ENCODE measurements at places on chromosomes 6 and 20. TPM values are rescaled to one million over a fixed set of nuclear protein-coding genes. Genes with fewer than 3 reads are reported as not detected.
A peak's percentile ranks its signal among the peaks of the same experiment; 100 is the strongest.

DNA sequence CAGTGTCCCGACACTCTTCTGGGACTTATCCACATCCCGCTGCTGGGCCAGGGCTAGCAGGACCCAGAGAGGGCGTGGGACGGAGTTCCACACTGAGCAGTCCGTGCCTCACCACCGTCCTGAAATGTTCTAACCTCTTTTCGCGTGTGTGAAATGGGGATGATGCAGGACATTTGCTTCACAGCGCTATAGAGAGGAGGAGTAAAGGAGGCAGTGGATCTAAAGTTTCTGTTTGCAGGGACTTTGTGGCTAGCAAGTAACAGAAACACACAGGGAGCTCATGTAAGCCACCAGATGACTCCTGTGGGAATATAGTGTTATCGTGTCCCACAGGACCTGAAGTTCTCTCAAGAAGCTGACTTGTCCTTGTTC is 634 bp downstream of the ITPA start:
- DNase-seq = no peak

DNA sequence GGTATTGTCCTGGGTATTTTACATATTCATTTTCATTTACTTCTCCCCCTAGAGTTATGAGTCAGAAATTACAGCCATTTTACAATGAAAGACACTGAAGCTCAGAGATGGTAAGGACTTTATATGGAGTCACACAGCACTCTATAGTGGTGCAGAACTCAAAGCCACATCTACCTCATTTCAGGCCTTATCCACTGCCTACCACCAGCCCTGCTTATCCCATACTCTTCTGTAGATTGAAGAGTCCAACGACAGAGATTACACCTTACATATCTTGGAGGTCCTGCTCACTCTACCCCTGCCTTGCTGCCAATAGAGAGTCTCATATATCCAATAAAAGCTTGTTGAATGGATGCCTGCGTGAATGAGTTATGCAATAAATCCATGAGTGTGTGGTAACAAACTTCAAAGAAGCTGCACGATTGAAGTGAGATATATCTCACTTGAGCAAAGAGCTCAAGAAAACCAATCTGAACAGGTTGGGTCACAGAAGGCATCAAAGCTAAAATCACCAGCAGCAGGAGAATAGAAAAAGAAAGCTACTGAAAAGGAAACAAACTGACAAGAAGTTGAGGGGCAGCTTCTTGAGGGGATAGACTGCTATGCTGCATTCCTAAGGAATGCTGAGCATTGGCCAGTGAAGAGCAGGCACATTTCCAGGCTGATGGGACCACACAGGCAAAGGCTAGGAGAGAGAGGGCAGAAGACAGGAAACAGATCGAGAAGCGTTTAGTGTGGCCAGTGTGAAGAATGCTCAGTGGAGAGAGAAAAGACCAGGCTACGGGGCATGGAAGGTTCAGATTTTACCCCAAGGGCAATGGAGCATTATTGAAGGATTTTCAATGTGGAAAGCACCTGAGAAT is 585.6 kb downstream of the DHX35 start:
- DNase-seq = no peak

MAFB gene
- 21.2 TPM for total RNA-seq

TEAD3 gene
- total RNA-seq = 27.0 TPM

DNA sequence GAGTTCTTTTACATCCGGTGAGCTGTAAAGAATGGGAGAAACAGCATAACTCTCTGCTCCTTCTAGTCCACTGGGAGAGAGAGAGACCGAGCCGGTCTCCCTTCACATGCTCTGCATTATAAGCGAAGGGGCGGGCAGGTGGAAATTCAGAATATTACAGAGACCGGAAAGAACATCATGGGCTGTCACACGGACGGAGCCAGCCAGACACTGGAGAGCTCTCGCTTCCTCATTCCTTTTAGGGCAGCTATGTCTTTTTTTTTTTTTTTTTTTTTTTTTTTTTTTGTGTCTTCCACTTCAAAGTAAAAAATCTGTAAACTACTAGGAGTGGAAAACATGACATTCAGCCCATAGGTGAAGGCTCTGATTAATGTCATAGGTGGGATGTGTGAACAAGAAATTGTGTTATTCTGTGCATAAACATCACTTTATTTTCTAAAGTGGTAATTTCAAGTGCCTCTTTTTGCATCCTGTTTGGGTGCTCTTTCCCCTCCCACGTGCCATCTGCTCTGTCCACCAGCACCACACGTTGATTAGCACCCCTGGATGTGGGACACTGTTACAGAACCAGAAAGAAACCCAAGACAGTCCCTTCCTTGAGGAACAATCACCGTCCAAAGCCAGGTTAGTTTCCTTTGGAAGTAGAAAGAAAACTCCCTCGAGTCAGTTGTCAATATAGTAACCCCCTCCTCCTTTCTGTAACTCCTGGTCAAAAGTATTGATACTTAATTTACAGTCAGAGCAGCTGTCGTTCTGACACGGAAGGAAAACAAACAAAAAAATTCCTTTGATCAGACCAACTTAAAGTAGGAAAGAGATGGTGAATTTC is at the start of gene TAGAP:
Gene TAGAP (minus strand): TSS at position 93 of the 829 bp plus-strand sequence. CDS start 845 bp downstream, outside the sequence.
- DNase-seq = peak; percentile 87

DNA sequence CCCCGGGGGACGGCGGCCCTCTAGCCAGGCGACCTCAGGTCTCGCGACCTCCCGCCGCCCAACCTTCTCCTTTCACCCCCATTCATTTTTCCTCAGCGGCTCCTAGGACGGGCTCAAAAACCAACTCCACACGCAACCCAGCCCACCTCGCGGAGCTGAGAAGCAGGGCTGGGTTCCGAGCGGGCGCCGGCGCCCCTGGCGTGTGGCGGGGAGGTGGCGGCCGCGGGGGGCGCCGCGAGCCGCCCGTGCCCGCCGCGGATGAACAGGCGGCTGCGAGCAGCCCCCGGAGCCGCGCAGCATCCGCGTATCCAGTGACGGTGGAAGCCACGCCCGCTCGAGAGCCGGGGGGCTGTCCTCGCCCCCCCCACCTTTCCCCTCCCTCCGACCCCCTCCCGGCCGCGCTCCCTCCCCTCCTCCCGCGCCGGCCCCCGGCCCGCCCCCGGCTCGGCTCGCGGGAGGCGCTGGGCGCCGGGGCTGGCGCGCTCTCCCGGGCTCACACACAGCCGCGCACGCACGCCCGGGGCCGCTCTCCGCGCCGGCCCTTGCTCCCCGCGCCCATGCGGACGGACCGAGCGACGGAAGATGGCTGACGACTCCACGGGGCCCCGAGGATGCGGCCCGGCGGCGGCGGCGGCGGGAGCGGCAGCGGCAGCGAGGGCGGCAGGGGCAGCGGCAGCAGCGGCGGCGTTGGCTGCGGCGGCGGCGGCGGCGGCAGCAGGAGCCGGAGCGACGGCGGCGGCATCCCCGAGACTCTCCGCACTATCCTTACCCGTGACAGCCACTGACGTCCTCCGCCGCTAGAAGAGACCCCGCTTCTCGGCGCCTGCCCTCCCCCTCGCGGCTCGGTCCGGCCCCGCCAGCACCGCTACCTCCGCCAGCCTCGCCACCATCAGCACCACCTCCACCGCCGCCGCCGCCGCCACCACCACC is at the start of gene SOBP:
Gene SOBP (plus strand): TSS at position 482 of the 930 bp plus-strand sequence. CDS start 500 bp downstream, outside the sequence.
- DNase-seq = peak; percentile 78

DNA sequence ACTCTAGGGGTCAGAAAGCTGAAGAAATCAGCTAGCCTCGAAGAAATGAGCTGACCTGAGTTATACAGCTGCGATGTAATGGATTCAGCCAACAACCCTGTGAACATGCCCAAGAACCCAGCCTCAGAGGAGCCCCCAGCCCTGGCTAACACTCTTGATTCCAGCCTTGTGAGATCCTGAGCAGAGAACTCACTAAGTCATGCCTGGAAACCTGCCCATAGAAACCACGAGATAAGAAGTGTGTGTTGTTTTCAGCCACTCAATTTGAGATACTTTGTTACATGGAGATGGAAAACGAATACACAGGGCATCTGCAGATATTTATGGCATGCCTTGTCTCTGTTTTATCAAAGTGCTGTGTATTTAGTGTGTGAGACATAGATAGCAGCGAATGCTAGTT is 265.2 kb downstream of the QKI start:
- DNase-seq = no peak

DNA sequence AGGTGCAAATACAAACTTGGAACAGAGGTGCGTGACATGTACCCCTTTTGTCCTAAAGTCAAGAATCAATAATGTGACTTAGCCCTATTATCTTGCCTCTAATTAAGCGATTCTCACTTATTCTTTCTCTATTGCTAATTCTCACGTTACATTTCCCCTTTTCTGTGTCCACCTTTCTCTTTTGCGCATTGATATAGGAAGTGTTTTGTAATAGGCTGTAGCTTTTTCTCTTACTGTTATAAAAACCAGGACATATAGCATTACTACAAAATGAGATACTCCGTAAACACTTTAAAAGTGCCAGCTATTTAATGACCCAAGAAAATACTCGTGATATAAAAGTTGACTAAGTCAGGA is 669 bp upstream of the TMEM30A start:
- DNase-seq = no peak

DNA sequence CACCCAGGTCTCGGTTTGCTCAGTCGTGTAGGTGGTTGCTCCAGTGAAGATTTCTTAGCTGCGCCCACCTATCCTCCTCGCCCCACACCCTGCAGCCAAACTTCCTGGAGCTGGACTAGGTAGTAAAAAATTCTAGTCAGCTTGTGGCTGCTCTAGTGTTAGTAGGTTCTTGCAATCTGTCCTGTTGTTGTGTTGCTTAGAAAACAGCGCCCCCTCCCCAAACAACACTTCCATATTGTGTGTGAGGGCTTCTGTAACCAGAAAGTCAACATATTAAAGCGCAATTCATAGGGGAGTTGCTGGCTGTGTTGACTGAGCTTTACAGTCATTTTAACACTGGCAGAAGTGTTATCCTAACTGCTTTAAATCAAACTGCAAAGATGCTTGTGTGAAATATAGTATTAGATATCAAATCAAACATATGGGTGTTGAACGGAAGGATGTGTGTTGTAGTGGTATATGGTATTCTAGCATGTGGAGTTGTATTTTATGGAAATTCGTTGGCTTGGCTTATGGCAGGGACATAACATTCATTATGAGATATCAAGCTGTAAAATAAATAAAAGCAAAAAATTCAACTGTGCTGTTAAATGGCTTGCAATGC is 122.5 kb downstream of the ARID1B start:
- no peak for DNase-seq

All from right cardiac atrium (tissue), 5 donors.